Lung (tissue), 17 donors: ENCODE measurements at places on chromosomes 6 and 20. TPM values are rescaled to one million over a fixed set of nuclear protein-coding genes. Genes with fewer than 3 reads are reported as not detected.

The CSNK2B gene
- total RNA-seq = 123 TPM

The C4B gene
- total RNA-seq = 170 TPM

The RAD21L1 gene
- total RNA-seq = not detected

The C20orf202 gene
- 1.0 TPM for total RNA-seq

The MICAL1 gene
- 67.7 TPM for total RNA-seq

The VWA7 gene
- total RNA-seq = 14.2 TPM

The CTCFL gene
- total RNA-seq = not detected

The RPS6KA2 gene
- 109 TPM for total RNA-seq

The HLA-DRB1 gene
- 471 TPM for total RNA-seq

The PTCRA gene
- total RNA-seq = 0.37 TPM

The TRIM31 gene
- total RNA-seq = 0.31 TPM

The DHX16 gene
- total RNA-seq = 31.7 TPM

The RBCK1 gene
- 58.3 TPM for total RNA-seq

The HCK gene
- 94.3 TPM for total RNA-seq

The LCA5 gene
- 7.7 TPM for total RNA-seq

GRCh38 chr6:15089569-15090144 is 156.2 kb upstream of the JARID2 start:
- DNase-seq = peak; percentile 29

- DNase-seq = no peak
Measured at GRCh38 chr6:37502703-37503291, 3.1 kb upstream of the CCDC167 start.

DNA sequence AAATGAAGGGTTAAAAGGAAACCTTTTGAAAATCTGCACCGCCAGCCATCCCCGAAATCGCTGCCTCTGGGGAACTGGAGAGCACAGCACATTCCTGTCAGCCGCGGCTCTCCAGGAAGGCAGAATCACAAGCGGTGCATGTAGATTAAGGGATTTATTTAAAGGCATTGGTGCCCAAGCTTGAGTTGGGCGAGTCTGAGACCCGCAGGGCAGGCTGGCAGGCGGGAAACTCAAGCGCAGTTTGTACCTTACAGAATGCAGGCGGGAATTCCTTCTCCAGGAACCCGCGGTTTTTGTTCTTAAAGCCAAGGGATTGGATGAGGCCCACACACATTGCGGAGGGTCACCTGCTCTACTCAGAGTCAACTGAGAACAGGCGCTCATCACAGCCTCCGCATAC is 10.8 kb downstream of the GPR31 start:
- DNase-seq = peak; percentile 25

GRCh38 chr20:44247586-44248409 is 690 bp downstream of the GDAP1L1 start:
- peak; percentile 66 for DNase-seq

- no peak for DNase-seq
Measured at GRCh38 chr6:111417946-111418345, 65.1 kb downstream of the REV3L start.

DNA sequence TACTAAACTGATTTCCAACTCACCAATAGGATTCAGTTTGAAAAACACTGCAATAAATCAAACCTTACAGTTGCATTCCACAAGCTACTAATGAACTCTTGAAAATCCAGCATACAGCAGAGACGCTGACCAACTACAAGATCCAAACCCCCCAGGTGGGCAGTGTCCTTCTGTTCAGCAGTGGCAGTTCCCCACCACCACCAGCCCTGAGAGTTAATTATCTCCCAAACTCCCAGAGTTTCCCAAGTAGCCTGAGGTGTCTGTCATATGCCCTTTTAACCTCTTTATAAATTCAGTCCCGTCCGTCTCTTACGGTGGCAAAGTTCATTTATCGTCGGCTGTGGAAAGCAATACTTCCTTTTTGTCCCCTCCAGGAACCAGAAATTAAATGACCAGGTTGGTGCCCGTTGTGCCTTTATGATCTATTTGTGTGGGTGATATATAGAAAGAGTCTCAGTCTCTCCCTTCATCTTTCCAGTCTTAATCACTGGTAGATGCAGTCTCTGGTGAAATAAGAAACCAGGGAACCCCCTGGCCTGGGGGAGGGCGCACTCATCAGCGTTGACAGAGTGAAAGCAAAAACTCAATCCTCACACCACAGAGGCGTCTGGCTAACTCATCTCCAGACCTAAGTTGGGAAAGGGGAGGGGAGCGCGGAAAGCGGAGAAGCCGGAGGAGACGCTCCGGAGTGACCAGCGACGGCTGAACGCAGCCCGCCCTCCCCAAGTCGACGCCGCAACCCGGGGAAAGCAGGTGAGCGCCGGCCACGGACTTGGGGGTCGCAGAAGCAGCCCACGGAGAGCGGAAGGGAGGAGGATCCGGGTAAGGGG is 717 bp downstream of the MRPL14 start:
- peak; percentile 66 for DNase-seq

- no peak for DNase-seq
Measured at GRCh38 chr20:31739550-31739977, 474 bp downstream of the TPX2 start.

DNA sequence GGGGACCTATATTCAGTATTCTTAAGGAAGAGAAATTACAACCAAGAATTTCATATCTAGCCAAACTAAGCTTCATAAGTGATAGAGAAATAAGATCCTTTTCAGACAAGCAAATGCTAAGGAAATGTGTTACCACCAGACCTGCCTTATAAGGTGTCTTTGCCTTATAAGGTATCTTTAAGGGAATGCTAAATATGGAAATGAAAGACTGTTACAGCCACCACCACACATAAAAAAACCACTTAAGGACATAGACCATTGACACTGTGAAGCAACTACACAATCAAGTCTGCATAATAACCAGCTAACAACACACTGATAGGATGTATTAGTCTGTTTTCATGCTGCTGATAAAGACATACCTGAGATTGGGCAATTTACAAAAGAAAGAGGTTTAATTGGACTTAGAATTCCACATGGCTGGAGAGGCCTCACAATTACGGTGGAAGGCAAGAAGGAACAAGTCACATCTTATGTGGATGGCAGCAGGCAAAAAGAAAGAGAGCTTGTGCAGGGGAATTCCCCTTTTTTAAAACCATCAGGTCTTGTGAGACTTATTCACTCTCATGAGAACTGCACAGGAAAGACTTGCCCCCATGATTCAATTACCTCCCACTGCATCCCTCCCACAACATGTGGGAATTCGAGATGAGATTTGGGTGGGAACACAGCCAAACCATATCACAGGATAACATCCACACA is 119.2 kb upstream of the LAMA2 start:
- no peak for DNase-seq

GRCh38 chr6:133410638-133411435 is 169.7 kb downstream of the EYA4 start:
- peak; percentile 31 for DNase-seq

GRCh38 chr20:55515832-55516231 is 489.5 kb downstream of the CBLN4 start:
- no peak for DNase-seq

GRCh38 chr20:20528861-20529260 is 161.0 kb downstream of the INSM1 start:
- no peak for DNase-seq

GRCh38 chr6:108343894-108344293 is 49.0 kb downstream of the AFG1L start:
- no peak for DNase-seq
